ENCODE measurements at places on chromosomes 5 and 9. TPM values are rescaled to one million over a fixed set of nuclear protein-coding genes. Genes with fewer than 3 reads are reported as not detected.

Gene PPP1R26
- 26.3 TPM for total RNA-seq

Gene PCDHGA5
- total RNA-seq, result 0.63 TPM

Gene LMNB1
- total RNA-seq, result 112 TPM

Gene ECPAS
- 57.9 TPM for total RNA-seq

Gene FAXDC2
- total RNA-seq, result 0.52 TPM

Gene C1QTNF2
- 0.22 TPM for total RNA-seq

Gene SH2D3C
- total RNA-seq, result not detected

Gene ERP44
- 9.8 TPM for total RNA-seq

Gene RANBP6
- 17.1 TPM for total RNA-seq

Gene CKMT2
- not detected for total RNA-seq

Gene TRPM6
- 1.6 TPM for total RNA-seq

Gene SLC46A2
- not detected for total RNA-seq

Gene TAF9
- total RNA-seq, result 34.5 TPM

Gene CDHR2
- total RNA-seq, result not detected

Gene TMEM174
- not detected for total RNA-seq

Gene CARD19
- total RNA-seq, result 85.2 TPM

Gene SPINK7
- not detected for total RNA-seq

Gene AK8
- total RNA-seq, result 0.14 TPM

Measured in epithelial cell of proximal tubule (primary cell).